ENCODE measurements at places on chromosomes 4 and X.

- no peak for DNase-seq
These were observed 5.4 kb upstream of the RGS12 start for GRCh38 chr4:3287271-3287971.

- no peak for DNase-seq
These were observed 26.2 kb downstream of the PRPS1 start for GRCh38 chrX:107654566-107654871.

DNA sequence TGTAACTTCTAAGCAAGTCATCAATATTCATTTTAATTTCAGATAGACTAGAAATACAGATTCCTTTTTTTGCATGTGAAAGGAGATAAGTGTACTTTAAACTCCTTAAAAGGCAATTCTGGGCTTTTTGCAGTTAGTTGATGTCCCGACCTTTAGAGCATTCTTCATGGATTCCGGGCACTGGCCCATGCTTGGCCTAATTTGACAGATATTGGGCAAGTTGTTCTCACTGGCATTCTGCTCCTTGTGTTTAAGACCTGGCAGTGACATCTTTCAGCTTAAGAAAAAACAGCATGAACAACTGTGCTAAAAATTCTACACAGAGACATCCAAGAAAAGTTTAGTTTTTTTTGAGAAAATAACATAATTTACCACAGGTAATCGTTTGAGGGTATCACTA, 1037.2 kb downstream of the PCDH18 start:
- DNase-seq: no peak

GRCh38 chrX:120504569-120504968, 35.5 kb upstream of the LAMP2 start:
- no peak for DNase-seq

- DNase-seq: no peak
These were observed 165.6 kb upstream of the GLRA2 start for GRCh38 chrX:14363728-14364127.

DNA sequence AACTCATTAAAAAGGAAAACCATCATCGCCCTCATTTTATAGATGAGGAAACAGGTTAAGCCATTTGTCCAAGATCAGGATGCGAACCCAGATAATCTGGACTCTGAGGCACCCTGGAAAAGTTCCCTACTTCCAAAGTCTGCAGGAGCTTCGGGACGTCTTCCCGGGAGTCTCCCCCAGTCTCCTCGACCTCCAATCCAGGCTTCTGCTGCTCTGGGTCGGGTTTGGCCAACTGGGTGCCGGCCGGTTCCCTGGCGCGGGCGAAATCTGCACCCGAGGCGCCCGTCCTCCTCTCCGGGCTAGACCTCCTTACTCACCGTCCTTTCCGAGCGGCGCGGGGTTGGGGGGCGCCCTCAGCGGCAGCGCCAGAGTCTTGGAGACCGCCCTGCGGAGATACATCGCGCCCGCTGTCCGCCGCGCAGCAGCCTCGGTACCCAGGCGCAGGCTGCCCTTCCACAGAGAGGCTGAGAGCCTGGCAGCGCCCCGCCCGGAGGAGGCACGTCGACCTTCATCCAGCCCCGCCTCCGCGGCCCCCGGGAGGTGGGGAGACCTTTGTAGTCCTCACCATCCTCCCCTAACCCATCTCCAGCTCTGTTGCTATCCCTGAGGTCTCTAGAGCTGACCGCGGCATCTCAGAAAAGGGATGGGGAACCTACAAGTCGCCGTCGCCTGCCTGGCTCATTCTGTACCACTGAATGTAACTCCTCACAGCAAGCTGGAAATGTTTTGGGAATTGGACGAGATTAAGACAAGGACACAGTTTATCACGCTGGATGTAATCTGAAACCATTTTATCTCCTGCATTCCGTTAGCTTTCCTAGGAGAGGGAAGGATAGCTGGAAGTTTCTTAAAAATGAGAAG, at the start of gene MGARP:
MGARP (minus strand) TSS at position 466 of the 861 bp plus-strand sequence; CDS start at position 399, 67 bp downstream.
- DNase-seq: no peak

- no peak for DNase-seq
These were observed 170.2 kb upstream of the F9 start for GRCh38 chrX:139360356-139360755.

GRCh38 chr4:82780170-82780751, 18.3 kb downstream of the SCD5 start:
- no peak for DNase-seq

DNA sequence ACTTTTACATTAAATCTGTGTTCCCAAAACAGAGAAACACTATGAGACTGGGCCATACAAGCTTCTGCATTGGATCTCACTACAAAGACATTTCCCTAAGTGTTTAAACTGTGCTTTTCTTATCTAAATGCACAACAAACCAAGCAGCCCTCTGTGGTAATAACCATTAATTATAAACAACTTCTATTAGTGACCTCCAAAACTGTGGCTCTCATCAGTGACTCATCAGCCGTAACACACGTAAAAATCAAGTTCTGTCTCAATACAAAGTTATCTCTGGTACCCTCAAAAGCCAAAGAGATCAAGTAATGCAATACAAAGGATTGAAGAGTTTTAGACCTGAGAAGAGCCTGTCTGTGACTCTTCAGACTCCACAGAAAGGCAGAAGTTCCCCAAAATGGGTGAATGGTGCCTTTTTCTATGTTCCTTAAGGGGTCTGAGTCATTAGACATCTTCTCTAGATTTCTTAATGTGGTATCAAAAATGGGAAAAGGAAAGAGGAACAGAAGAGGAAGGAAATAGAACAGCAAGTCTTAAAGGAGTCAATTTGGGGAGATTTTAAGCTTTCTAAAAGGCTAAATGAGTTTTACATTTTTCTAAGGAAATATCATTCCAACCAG, 189.8 kb upstream of the PPP1R2C start:
- DNase-seq: no peak

DNA sequence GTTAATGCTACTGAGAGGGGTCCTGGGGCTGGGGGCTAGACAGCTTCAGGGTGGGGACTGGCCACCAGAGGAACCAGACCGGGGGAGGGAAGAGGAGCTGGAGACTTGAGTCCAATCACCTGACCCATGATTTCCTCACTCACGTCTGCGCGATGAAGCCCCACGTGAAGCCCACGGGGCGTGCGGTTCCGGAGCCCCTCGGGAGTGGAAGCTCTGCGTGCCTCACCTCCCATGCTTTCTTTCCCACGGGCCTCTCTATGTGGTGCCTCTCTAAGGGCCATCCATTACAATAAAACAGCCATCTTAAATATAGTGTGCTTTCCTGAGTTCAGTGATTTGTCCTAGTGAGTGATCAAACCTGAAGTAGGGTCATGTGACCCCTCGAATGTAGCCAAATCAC, 119.9 kb downstream of the ENPP6 start:
- DNase-seq: no peak

DNA sequence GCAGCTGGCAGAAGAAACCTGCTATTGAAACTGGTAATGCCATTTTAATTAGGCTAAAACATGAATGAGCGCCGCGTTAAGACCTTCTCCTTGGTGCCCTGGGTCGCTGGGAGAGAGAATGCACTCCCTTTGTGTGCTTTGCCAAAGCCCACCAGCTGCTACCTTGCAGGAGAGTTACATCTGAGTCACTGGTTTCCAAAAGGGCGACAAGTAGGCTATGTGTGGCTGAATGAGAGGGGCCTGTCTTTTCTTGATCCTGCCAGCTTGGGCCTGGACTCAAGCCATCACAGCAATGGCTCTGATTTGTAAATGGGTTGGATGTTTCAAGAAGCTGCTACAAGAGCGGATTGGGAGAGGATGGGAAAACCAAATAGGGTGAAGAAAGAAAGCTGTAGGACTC, 81.5 kb downstream of the NHS start:
- no peak for DNase-seq

GRCh38 chr4:86961605-86962295, 26.9 kb downstream of the AFF1 start:
- no peak for DNase-seq

DNA sequence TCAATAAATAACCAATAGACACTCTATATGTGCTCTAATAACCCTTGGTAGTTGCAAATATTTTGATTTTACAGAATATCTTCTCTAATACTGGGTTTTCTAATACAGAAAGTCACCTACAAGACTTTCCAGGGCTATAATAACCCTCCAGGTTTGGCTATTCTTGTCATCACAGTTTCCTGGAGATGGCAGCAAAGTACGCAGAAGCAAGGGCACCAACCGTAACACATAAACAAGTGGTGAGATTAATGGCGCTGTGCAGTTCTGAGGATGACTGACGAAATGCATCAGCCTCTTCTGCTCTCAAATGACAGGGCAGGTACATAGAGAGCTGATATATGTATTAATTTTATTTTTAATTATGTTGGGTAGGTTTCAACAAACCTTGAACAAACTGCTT, 122.4 kb downstream of the C4orf33 start:
- no peak for DNase-seq

GRCh38 chr4:76208005-76208765, 5.4 kb downstream of the SCARB2 start:
- DNase-seq: no peak

DNA sequence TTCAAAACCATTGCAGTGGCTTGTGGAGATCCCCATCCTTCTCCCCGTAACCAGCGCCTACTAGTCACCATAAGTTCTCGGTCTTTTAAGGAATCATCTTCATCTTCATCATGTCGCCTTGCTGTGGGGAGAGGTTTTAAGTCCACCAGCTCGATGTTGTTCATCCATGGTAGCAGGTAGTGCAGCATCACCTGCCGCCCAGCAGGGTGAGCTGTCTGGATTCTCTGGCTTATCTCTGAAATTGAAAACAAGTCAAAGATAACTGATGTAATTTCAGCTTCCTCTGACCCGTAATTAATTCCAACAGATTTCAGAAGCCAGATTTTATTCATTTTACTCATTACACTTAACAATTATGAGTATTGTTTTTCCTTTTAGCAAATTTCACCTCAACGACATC, 67.4 kb downstream of the ZAR1 start:
- no peak for DNase-seq

- DNase-seq: no peak
These were observed 215.8 kb downstream of the PACRGL start for GRCh38 chr4:20916106-20916505.

DNA sequence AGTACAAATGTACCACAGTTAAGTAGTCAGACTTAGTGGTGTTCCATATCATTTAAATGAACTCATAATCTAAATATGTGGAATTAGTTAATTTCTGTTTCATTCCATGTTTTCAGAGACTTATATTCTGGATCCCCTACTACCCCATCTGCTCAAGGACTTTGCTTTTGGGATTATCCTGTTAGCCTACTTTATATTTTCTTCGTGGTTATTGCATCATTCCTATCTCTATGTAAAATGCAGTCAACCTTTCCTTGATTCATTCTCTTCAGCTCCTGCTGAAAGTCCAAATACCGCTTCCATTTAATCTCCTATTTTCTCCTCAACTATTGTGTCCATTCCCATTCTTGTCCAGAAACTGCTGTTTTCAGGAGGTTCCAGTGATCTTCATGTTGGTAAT, 25.1 kb downstream of the SLC30A9 start:
- no peak for DNase-seq

DNA sequence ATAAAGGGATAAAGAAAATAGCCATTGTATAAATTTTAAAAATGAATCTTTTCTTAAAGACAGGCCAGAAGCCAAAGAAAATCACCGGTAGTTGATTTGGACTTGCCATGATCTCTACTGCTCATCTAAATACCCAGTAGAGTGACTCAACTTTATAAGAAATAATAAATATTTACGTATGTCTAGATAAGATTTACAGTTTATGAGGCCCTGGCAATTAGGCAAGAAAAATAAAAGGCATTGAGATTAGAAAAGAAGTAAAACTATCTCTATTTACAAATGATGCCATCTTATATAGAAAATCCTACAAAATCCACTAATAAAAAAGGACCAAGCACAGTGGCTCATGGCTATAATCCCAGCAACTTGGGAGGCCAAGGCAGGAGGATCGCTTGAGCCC, 765.5 kb upstream of the HTR2C start:
- DNase-seq: no peak

DNA sequence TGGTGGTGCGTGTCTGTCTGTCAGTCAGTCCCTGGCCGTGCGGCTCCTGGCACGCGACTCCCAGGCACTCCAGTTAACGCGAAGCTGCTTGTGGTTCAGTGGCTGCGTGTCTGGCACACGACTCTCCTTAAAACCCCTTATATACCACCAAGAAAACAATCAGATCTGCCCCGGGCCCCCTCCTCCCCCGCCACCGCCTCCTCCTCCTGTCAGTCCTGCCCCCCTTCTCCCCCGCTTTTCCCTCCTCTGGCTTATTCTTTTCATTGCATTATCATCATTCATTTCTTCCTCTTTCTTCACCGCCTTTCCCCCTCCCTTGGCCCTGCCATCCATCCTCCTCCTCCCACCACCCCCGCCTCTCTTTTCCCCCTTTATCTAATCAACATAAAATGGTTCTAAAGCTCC, at the start of gene NEUROG2:
NEUROG2 (minus strand) TSS at position 115 of the 405 bp plus-strand sequence. CDS start 705 bp downstream, outside the sequence.
- no peak for DNase-seq

DNA sequence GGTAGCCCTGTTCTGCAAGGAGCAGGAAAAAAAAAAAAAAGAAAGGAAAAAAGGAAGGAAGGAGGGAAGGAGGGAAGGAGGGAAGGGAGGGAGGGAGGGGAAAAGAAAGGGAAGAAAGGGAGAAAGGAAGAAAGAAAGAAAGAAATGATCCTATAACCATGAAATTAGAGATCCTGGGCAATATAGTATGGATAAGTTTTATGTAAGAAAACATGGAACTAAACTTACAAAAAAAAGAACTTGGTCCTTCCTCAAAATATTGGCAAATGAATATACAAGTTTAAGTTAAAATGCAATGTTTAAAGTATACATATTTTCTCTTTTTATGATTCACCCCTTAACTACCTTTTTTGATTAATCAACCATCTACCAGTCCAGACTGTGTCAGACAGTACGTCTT, 18.9 kb downstream of the BBS7 start:
- DNase-seq: no peak

GRCh38 chr4:73448448-73449203, 12.6 kb downstream of the AFP start:
- no peak for DNase-seq

GRCh38 chr4:76622717-76623116, 187.7 kb downstream of the SHROOM3 start:
- no peak for DNase-seq

DNA sequence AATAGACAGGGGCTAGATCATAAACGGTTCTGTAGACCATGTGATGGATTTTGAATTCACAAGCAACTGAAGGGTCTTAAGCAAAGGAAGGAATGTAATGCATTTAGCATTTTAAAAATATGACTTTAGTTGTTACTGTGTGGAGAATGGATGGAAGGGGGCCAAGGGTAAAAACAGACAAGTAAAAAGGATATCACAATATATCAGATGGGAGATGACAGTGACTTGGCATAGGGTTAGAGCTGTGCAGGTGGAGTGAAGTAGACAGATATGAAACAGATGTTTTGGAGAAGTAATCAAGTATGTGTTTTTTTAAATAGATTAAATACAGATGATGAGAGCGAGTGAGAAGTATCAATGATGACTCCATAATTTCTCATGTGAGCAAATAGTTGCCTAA, 1116.0 kb upstream of the TENM3 start:
- no peak for DNase-seq

DNA sequence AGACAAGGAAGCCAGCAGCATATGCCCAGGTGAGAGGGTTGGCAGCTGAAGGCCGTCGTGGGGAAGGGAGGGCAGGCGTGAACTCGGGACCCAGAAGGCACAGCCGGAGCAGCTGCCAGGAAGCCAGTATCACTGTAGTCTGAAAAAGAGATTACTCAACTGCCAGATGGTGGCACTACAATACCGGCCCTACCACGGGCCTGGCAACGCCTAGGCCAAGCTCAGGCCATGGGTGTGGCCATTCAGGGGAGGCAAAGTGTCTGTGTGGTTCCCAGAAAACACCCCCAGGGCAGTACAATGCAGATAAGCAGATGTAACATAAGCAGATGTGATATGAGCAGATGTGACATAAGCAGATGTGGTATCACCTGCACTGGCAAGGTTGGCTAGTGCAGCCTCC, 236.0 kb downstream of the AFAP1 start:
- no peak for DNase-seq

Data from activated CD8-positive, alpha-beta memory T cell treated with anti-CD3 and anti-CD28 coated beads for 1 hour (primary cell).